ENCODE measurements at places on chromosomes 2 and 18.

- no peak for DNase-seq
These were observed 1.6 kb downstream of the PDCD1 start for GRCh38 chr2:241857041-241857541.

- DNase-seq: peak; percentile 3
These were observed 173.8 kb downstream of the ICOS start for GRCh38 chr2:204110338-204110741.

- DNase-seq: no peak
These were observed 232.3 kb downstream of the DYM start for GRCh38 chr18:49228187-49228586.

GRCh38 chr2:160380611-160381010, 113.0 kb downstream of the RBMS1 start:
- DNase-seq: no peak

DNA sequence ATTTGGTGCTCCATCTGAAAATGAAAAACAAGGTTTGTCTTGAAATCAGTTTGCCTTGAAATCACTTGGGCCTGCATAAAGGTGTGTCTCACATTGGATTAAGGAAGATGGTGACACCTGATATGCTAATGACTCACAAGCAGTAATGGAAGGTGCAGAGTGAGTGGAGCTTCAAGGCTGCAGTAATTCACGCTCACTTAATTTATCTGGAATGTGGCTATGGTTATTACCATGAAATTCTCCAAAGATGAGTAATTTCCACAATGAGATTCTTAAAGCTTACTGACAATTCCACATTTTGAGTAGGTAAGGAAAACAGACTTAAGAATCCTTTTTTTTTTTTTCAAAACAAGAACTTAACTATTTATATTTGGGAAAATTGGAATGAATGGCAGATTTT, 156.8 kb downstream of the PAX3 start:
- no peak for DNase-seq

GRCh38 chr2:159077869-159078268, 109.4 kb downstream of the TANC1 start:
- DNase-seq: no peak

GRCh38 chr2:189261431-189261841, 81.9 kb upstream of the COL5A2 start:
- peak; percentile 83 for DNase-seq

GRCh38 chr2:1811258-1811970, 67.1 kb upstream of the PXDN start:
- DNase-seq: no peak
